ENCODE measurements at places on chromosomes 7 and 10. TPM values are rescaled to one million over a fixed set of nuclear protein-coding genes. Genes with fewer than 3 reads are reported as not detected.
A peak's percentile ranks its signal among the peaks of the same experiment; 100 is the strongest.

- no peaks in the 10 kb centered on the region for H3K4me1 ChIP-seq
- H3K27ac ChIP-seq = no peak overlapping the region
- H3K36me3 ChIP-seq = no peaks in the 10 kb centered on the region
- H3K27me3 ChIP-seq = no peaks in the 10 kb centered on the region
- no peak overlapping the region for H3K4me3 ChIP-seq
- no peak for DNase-seq
These were observed 91.3 kb downstream of the IMMP2L start for GRCh38 chr7:111470998-111471397.

DNA sequence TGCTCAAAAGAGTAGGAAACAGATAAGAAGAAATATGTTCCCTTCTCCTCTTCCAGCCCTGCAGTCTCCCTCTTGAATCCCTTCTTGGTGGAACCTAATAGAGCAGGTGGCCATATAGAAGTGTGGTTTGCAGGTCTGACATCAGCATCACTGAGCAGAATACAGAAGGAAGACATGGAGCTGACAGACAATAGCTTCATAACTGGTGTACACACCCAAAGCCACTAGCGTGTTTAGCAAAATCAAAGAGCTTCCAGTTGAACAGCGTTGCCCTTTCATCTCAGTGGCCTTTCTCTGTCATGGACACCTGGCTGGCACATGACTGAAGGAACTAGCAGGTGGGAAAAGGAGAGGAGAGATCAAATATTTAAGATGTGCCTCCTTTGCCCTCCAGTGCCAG lies 245.5 kb downstream of the BAMBI start:
- no peak overlapping the region for H3K27ac ChIP-seq
- no peak for DNase-seq
- H3K4me1 ChIP-seq = no peaks in the 10 kb centered on the region
- H3K4me3 ChIP-seq = no peak overlapping the region
- H3K27me3 ChIP-seq = no peaks in the 10 kb centered on the region

- peaks cover 14% of the 10 kb centered on the region for H3K4me1 ChIP-seq
- H3K27me3 ChIP-seq = no peaks in the 10 kb centered on the region
- DNase-seq = peak; percentile 62
These were observed 31.8 kb downstream of the GPRIN2 start for GRCh38 chr10:46524472-46525176.

DNA sequence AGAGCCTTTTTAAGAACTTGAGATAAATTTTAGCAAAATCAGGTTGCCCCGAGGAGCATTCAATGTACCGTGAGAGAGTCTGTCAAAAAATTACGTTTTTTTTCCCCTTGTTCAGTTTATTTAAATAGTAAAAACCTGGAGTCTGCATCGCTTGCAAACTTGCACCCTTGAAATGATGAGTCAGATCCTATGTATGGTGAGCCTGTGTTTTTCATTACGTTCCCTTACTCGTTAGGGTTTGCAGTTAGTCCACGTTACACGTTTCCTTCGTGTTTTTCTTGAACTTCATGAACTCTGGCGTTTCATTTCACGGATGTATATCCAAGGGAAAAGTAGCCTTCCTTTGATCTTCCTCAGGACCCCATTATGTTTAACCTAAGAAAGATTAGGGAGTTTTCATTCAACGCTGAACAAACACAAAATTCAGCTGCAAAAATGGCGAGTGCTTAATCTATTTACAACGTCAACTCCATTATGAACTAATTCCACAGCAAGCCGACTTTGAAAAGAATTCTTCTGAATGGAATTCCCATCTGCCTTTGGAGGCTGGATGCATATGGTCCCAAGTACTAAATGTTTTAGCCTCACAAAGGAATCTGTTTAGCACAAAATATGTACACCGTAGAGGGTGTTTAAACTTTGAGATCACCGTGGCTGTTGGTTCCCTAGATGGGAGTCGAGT lies 182.4 kb downstream of the MYOF start:
- H3K4me1 ChIP-seq = no peaks in the 10 kb centered on the region
- no peaks in the 10 kb centered on the region for H3K27me3 ChIP-seq
- no peak overlapping the region for H3K27ac ChIP-seq
- H3K4me3 ChIP-seq = no peak overlapping the region

DNA sequence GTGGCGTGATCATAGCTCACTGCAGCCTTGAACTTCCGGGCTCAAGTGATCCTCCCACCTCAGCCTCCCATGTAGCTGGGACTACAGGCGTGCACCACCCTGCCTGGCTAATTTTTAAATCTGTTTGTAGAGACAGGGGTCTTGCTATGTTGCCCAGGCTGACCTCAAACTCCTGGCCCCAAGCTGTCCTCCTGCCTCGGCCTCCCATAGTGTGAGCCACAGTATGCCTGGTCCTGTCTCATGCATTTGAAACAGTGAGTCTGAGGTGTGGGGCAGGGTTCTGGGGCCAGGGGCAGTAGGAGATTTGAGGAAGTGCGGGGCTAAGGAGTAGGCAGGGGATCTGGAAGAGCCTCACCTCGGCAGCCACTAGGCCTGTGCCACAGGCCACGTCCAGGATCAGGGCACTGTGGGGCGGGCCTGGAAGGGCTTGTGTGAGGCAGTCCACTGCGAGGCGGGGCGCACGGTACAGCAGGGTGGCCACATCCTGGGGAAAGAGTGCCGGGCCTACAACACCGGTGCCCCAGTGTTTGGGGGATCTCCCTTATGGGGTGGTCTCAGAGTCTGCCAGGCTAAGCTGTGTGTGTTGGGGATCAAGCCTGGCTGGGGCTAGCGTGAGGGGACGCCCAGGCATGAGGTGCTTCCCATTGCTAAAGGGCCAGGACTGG lies 1.5 kb downstream of the METTL27 start:
- H3K36me3 ChIP-seq = no peaks in the 10 kb centered on the region
- no peak overlapping the region for H3K4me3 ChIP-seq
- DNase-seq = no peak
- no peaks in the 10 kb centered on the region for H3K27me3 ChIP-seq
- peaks cover 10% of the 10 kb centered on the region for H3K4me1 ChIP-seq
- no peak overlapping the region for H3K27ac ChIP-seq

DNA sequence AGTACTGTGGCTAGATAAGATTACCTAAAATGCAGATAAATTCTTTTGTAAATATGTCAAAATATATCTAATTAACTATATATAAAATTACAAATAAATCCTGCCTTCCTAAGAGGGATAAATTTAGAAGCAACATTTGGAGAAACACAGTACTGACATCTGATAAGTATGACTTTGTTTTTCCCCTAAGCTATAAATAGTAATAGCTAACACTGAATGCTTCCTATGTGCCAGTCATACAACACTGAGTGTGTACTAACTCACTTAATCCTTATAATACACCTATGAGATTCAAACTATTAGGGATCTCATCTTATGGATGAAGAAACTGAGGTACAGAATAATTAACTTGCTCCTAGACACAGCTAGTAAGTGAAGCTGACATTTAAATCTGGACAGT lies 733.4 kb downstream of the MAGI2 start:
- peaks cover 5% of the 10 kb centered on the region for H3K27me3 ChIP-seq
- no peaks in the 10 kb centered on the region for H3K36me3 ChIP-seq
- no peaks in the 10 kb centered on the region for H3K4me1 ChIP-seq

GRCh38 chr10:116489460-116489859 lies 56.3 kb upstream of the PNLIP start:
- H3K27me3 ChIP-seq = peaks cover 16% of the 10 kb centered on the region
- no peak overlapping the region for H3K27ac ChIP-seq
- DNase-seq = no peak
- no peaks in the 10 kb centered on the region for H3K36me3 ChIP-seq
- no peaks in the 10 kb centered on the region for H3K4me1 ChIP-seq
- H3K4me3 ChIP-seq = no peak overlapping the region

GRCh38 chr7:74379938-74380337 lies 73.8 kb upstream of the GTF2IRD1 start:
- H3K27ac ChIP-seq = no peak overlapping the region
- no peaks in the 10 kb centered on the region for H3K27me3 ChIP-seq
- H3K4me1 ChIP-seq = no peaks in the 10 kb centered on the region
- no peak overlapping the region for H3K4me3 ChIP-seq
- no peak for DNase-seq

GRCh38 chr10:124207391-124207790 lies 114.0 kb upstream of the CHST15 start:
- no peaks in the 10 kb centered on the region for H3K4me1 ChIP-seq
- H3K36me3 ChIP-seq = no peaks in the 10 kb centered on the region
- no peaks in the 10 kb centered on the region for H3K27me3 ChIP-seq
- DNase-seq = no peak
- no peak overlapping the region for H3K4me3 ChIP-seq

DNA sequence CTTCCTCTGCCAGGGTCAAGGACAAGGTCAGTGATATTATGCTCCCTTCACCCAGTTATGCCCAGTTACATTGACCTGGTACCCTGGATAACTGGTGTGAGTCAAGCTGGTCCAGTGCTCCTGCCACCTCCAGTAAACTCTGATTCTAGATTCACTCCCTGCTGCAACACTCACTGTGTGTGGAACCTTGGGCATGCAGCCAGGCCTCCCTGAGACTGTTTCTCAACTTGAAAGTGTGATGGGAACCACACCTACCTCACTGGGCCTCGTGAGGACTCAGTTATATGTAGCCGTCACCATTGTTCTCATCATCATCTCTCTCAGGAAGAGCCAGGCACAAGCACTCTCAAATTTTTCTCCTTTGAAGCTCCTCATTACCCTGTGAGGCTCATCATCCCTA lies 935 bp upstream of the ZNF736 start:
- no peaks in the 10 kb centered on the region for H3K36me3 ChIP-seq
- DNase-seq = no peak
- H3K4me1 ChIP-seq = no peaks in the 10 kb centered on the region

DNA sequence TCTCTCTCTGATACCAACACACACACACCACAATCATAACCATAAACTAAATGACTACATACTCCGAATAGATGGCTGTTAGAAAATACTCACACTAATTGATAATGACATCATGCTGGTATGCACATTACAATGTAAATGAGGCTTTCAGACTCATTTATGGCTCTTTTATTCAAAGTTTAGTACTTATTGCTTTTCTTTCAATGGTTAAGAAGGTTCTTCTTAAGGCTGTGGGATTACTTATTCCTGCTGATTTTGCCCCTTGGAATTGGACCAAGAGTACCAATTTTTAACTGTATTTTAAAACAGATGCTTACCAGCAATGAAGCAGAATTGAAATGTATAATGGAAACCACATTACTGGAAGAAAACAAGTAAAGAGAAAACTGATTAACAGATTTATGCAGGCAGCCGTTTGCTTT lies 20.6 kb upstream of the CABCOCO1 start:
- no peak overlapping the region for H3K27ac ChIP-seq
- no peaks in the 10 kb centered on the region for H3K36me3 ChIP-seq
- peaks cover 8% of the 10 kb centered on the region for H3K4me1 ChIP-seq

DNA sequence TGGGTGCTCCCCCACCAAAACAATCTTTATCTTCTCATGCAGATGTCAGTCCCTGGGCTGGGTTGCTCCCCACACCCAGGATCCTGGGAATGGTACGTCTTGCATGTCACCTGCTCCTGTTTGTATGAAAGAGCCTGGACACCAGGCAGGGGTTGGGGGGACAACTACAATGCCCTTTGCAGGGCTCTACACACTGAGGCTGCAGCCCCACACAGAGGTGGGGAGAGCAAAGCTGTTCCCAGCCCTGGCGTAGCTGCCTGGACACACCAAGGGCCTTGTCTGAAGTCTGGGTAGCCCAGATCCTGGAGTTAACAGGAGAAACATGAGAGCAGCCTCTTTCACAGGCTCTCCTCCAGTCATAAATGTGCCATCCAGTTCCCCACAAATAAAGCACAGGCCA lies 61.2 kb upstream of the TMEM72 start:
- H3K4me3 ChIP-seq = no peak overlapping the region
- no peaks in the 10 kb centered on the region for H3K4me1 ChIP-seq
- no peak overlapping the region for H3K27ac ChIP-seq

- H3K4me3 ChIP-seq = no peak overlapping the region
- H3K36me3 ChIP-seq = no peaks in the 10 kb centered on the region
- no peak overlapping the region for H3K27ac ChIP-seq
- no peaks in the 10 kb centered on the region for H3K4me1 ChIP-seq
- DNase-seq = no peak
These were observed 264.6 kb downstream of the SNX10 start for GRCh38 chr7:26556061-26556881.

DNA sequence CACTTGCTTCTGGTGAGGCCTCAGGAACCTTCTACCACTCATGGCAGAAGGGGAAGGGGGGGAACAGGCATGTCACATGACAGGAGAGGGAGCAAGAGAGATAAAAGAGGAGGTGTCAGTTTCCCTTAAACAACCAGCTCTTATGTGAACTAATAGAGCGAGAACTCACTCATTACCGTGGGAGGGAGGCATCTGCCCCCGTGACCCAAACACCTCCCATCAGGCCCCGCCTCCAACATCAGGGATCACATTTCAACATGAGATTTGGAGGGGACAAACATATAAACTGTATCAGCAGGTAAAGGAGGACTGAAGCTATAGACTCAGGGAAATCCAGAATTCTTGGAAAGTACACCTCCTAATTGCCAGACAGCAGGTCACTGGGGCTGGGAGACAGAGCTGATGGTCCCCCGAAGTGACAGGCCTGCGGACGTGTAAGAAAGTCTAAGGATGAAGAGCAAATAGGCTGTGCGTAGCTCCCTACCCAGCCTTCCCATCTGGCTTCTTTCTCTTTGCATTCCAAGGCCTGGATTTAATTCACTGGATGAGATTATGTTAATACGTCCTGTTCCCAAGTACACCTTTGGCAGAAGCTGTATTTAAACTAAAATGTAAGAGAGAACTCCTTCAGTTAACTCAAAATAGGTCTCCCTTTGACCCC lies 186.7 kb upstream of the LYZL2 start:
- no peak overlapping the region for H3K27ac ChIP-seq
- H3K27me3 ChIP-seq = peaks cover 6% of the 10 kb centered on the region
- H3K4me1 ChIP-seq = no peaks in the 10 kb centered on the region
- H3K36me3 ChIP-seq = no peaks in the 10 kb centered on the region
- H3K4me3 ChIP-seq = no peak overlapping the region
- DNase-seq = no peak

DNA sequence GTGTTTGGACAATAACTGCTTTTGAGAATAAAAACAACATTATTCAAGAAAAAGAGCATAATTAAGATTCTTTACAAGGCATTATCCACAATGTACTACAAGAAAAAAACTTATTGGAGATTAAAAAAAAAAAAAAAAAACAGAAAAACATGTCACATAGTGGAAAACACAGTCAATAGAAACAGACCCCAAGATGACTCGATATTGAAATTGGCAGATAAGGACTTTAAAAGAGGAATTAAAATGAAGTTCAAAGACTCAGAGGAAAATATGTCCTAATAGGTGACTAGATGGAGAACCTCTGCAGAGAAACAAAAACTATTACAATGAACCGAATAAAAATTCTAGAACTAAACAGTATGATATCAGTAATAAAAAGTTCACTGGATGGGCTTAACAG lies 248.9 kb downstream of the CALN1 start:
- no peak for DNase-seq
- H3K36me3 ChIP-seq = no peaks in the 10 kb centered on the region
- H3K27ac ChIP-seq = no peak overlapping the region
- no peaks in the 10 kb centered on the region for H3K27me3 ChIP-seq
- H3K4me1 ChIP-seq = no peaks in the 10 kb centered on the region
- H3K4me3 ChIP-seq = no peak overlapping the region

- H3K27me3 ChIP-seq = peaks cover 17% of the 10 kb centered on the region
- H3K27ac ChIP-seq = no peak overlapping the region
- no peaks in the 10 kb centered on the region for H3K36me3 ChIP-seq
- H3K4me3 ChIP-seq = no peak overlapping the region
- DNase-seq = no peak
These were observed 39.7 kb upstream of the CARD11 start for GRCh38 chr7:3083350-3083749.

- no peaks in the 10 kb centered on the region for H3K4me1 ChIP-seq
- DNase-seq = no peak
- H3K27ac ChIP-seq = no peak overlapping the region
- no peaks in the 10 kb centered on the region for H3K36me3 ChIP-seq
These were observed 38.6 kb downstream of the BPGM start for GRCh38 chr7:134685250-134685649.

The LHFPL3 gene
- not detected for total RNA-seq

The NRCAM gene
- total RNA-seq = 45.7 TPM

The MET gene
- 5.7 TPM for total RNA-seq

The XRCC2 gene
- total RNA-seq = 28.5 TPM

The BLOC1S2 gene
- total RNA-seq = 48.4 TPM
